NCI-H345 (cell line): ENCODE measurements at places on chromosomes 13 and 19.

DNA sequence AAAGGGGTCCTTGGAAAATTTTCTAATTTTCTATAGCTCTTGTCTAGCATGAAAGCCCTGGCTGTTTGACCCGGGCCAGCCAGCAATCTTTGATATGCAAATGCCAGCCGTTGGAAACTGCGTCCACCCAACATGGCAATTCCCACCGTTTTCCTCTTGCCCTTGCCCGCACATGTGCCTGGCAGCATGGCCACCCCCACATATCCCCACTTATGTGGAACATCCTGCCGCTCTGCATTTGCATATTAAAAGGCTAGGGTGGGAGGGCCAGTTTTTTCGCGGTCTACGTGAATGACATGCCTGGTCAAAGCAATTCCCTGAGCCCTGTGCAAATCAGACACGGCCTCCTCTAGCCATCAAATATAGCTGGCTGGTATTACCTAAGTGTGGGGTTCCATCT is 110.3 kb upstream of the TDRD3 start:
- no peak for DNase-seq

DNA sequence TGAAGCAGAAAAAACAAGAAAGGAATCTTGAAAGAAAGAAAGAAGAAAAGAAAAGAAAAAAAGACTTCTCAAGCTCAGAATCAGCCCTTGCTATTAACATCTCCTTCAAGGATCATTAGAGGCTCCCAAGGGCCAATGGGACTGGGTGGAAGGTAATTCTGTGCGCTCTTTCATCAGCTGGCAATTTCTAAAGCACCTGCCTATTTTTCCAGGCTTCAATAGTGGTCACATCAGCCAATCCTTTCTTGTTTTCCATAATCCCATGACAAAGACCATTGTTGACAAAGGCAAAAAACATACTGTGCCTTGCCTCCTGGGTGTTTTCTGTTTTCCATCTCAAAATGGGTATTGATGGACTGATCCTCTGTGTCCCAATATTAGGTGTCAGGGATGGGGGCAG is 88.2 kb upstream of the TSC22D1 start:
- DNase-seq: peak; percentile 17

DNA sequence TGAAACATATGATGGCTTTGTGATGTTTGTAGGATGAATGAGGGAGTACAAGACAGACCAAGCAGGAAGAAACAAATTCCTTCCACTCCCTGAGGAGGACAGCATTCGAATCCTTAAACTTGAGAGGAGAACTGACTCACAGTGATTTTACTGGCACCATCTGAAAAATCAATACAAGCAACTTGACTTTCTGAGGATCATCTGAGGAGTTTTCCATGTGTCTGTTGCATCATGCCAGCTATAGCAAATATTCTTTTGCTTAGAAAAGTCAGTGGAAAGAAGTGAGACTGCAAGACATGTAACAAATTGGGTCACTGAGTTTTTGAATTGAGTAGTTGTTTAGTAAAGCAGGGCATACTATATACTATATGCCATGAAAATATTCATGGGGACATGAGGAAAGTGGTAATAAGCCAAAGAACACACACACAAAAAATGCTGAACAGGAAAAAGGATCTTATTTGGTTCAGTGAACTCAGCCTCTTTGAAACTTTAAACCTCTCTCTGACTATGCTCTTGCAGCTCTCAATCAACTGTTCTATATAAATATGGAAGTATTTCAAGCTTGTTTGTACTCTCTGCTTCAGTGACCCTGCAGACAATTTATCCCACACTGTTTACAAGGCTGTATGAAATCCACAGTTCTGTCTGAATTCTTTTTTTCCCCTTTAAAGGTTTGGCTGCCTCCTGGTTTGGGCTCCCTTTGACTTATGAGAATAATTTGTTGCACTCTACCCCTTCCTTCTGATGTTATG is 35.5 kb downstream of the SERTM1 start:
- DNase-seq: no peak

DNA sequence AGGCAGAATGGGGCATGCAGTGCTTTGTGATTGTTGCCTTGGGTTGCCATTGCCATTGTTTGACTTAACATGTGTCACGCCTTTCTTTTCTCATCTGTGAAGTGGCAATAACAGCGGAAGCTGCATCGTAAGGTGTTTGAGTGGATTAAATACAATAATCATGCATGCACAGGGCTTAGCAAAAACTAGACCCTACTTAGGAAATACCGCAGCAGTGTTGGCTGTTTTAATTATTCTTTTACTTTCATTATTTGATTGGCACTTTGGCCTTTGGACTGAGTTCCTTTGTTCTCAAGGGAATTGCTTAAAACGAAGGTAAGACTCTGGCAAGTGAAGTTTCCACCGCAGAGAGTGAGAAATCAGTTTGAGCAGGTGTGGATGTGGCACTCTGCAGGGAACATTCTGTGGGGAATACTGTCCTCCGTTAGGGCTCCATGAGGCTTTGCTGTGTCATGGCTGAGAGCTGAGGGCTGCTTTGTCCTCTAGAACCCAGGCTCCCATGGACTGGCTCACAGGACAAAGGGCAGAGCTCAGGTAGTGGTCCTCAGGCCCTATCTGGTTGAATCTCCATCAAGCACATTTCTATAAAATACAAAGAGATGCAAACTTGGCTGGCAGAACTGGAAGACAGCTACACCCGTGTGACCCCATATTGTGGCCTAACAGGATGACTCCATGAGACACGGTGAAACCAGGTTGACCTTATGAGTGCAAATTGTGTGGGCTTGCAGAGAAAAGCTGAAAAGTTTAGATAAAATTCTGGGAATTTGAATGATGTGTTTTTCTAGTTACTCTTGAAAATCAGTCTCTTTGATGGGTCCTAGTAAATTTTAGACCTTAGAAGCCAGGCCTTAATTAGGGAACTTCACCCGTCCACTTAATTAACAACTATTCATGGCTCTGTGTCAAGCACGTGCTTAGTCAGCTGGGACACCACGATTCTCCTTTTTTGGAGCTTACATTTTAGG is 407.2 kb downstream of the KCNRG start:
- DNase-seq: no peak

DNA sequence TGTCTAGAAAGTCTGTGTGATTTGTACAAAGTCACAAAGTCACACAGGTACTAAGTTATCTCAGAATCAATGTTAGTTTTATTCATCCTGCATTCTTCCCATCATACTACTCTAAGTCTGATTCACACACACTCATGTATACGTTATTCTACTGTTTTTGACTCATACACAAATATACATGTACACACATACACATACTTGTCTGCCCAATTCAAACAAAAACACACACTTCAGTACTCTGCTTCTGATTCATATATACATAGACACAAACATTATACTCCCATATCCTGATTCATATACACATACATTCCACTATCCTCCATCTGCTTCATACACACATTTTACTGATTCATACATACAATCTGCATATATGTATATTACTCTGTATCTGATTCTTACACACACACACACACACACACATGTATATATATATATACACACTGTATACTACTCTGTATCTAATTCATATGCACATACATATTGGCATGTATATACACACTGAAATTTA is 69.3 kb downstream of the KLF12 start:
- DNase-seq: no peak
